ENCODE measurements at places on chromosomes 7 and 10. TPM values are rescaled to one million over a fixed set of nuclear protein-coding genes. Genes with fewer than 3 reads are reported as not detected.

DNA sequence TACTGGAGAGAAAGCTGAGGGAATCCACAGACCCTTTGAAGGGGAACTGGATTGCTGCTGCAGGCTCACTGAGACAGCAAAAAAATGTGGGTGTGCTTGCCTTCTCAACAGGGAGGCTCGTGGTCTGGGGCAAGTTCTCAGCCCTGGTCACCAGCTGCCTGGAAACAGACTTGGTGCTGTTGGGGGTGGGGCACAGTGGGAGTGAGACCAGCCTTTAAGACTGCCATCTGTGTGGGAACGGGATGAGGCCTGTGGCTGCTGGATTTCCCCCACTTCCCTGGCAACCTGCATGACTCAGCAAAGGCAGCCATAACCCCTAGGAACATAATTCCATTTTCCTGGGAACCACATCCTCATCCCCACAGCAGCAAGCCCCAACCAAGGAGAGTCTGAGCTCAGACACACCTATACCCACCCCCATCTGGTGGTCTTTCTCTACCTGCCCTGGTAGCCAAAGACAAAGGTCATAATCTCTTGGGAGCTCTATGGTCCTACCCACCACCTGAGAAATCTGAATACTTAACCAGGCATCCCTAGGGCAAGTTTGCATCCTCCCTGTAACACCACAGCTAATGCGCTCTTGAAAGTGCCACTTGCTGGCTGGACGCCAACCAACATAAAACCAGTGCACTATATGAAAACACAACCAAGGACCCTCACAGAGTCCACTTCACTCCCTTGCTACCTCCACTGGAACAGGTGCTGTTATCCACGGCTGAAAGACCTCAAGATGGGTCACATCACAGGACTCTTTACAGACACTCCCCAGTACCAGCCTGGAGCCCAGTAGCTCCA is 45.0 kb upstream of the TFEC start:
- DNase-seq: no peak

DNA sequence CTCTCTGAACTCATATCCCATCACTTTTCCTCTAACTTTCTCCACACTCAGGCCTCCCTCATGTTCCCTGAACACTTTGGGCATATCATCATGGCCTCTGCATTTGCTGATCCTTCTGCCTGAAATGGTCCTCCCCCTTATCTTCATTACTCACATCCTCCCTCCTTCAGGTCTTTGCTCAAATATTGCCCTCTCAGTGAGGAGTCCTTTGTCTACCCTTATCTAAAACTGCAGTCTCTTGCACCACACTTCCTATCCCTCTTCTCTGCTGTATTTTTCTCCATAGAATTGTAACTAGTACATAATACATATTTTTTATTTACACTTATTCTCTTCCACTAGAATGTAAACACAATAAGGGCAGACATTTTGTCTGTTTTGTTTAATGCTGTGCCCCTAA is 41.7 kb downstream of the DNAJC1 start:
- DNase-seq: no peak

GRCh38 chr10:59173414-59173813 is 3.0 kb upstream of the PHYHIPL start:
- no peak for DNase-seq

DNA sequence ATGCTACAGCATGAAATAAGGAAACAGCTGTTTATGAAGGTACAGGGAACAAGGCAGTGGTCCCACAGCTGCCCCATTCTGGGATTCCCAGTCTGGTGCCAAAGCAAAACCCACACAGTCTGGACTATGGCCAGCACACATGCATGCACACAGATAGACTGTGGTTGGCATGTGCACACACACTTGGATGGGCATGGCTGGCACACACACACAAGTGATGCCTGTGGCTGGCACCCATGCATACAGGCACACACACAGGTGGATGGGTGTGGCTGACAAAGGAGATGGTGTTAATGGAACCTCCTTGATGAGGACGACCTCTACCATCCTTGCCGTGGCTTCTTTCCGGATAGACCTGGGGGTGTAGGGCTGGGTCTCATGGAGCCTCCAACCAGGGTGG is 114.0 kb upstream of the LYZL2 start:
- DNase-seq: no peak

- DNase-seq: no peak
These were observed 60.7 kb downstream of the PDIA4 start for GRCh38 chr7:148967602-148968001.

DNA sequence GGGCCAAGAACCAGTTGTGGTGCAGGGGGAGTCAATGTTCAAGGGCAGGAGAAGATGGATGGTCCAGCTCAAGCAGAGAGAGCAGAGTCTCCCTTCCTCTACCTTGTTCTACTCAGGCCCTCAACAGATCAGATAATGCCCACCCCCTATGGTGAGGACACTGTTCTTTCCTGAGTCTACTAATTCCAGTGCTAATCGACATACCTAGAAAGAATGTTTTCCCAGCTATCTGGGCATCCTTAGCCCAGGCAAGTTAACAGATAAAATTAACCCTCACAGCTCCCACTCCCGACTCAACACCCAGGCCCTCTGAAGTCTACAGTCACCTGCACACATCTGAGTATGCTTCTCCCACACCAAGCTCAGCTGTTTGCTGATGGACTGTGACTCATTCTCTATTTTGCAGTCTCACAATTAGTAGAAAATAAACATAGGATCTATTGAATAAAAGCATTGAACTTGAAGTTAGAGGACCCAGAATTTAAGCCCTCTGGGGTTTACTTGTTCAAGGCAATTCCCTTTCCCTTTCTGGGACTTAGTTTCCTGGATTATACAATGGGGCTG is 17.1 kb downstream of the COL13A1 start:
- no peak for DNase-seq

- DNase-seq: no peak
These were observed 41.6 kb downstream of the TCERG1L start for GRCh38 chr10:131269776-131270460.

AVPI1 gene
- 42.4 TPM for total RNA-seq

CPA1 gene
- total RNA-seq: not detected
